ENCODE measurements at places on chromosomes 3 and 15.

DNA sequence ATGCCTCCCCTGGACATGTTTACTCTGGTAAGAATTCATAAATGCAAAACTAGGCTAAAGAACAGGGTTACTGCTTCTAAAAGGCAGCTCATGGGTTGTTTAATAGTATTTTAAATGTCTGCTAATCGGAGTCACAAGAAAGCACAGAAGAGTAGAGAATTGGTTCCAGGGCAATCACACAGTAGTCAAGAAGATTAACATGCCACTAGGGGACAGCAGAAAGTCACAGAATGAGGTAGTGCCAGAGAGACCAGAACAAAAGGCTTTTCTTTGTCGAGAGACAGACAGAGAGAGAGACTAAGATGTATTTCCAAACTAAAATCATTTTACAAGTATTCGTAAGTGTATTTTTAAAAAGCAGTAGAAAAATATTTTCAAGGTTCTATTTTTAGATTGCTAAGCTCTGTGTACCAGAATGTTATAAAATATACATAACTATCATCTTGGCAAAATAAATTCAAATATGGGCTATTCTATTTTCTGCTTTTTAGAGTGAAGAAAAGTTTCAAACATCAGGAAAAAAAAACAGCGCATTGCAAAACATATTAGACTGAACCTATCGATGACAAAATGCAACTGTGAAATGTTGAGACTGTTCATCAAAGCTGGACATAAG lies 78.3 kb upstream of the CDIN1 start:
- no peak for DNase-seq

DNA sequence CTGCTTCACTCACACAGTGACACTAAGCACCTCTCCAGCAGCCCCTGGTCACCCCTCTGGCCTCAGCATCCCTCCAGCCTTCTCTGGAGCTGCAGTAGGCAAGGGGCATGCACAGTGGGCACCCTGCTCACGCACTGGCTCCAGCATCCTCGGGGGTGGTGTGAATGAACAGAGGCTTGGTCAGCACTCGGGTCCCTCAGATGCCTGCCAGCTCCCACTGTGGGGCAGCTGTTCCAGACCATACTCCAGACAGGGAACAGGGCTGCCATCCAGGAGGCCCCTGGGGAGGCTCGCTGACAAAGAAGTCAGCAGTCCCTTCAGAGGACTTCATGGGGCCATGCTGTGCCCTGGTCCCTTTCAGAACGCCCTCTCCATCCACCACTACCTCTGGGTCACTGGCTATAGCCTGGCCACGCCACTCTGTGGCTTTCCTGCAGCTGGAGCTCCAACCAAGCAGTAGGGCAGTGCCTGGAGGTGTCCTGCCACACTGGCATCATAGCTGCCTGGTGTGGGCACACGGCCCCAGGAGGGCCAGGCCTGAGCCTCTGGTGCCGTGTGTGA lies 26.3 kb downstream of the ALS2CL start:
- DNase-seq = no peak

GRCh38 chr3:136465296-136465695 lies 215.2 kb downstream of the PCCB start:
- no peak for DNase-seq

DNA sequence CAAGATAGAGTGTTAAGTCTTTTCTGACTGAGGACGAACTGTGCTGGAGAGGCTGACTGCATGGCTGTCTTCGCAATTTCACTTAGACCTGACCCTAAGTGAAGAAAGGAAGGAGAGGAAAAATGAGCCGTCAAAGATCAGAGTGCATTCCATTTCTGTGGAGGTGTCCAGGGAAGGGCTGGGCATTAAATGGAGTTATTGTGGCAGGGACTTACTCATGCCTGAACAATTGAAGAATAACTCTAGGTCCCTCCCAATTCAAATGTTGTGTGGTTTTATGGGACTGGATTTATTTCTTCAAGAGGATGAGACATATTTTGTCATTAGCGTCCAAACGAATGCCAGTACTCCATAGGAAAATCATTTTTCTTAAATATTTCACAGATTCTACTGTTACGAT lies 187.3 kb upstream of the CFAP20DC start:
- no peak for DNase-seq

DNA sequence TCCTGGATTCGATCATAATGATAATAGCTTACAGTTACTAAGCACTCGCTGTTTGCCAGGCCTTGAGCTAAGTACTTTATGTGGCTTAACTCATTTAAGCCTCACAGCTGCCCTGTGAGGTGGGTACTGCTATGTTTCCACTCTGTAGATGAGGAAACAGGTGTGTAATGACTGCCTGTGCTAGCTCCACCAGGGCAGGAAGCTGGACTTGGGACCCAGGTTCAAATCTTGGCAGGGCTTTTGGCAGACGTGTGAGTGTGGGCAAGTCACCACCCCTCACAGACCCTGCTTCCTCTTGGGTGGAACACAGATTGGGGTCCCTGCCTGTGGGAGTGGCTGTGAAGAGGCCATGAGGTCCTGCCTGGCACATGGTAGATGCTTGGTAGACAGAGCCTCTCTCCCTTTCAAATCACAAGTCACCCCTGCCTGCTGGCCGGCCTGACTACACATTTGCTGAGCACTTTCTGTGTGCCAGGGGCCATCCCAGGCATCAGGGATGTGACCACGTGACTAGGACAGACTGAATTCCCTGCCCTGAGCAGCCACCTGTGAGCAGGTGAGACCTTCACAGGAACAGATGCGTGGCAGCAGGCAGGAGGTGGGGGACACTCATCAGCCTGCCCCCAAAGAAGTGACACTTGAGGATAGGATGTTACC lies 3.7 kb downstream of the EFCC1 start:
- DNase-seq = no peak

DNA sequence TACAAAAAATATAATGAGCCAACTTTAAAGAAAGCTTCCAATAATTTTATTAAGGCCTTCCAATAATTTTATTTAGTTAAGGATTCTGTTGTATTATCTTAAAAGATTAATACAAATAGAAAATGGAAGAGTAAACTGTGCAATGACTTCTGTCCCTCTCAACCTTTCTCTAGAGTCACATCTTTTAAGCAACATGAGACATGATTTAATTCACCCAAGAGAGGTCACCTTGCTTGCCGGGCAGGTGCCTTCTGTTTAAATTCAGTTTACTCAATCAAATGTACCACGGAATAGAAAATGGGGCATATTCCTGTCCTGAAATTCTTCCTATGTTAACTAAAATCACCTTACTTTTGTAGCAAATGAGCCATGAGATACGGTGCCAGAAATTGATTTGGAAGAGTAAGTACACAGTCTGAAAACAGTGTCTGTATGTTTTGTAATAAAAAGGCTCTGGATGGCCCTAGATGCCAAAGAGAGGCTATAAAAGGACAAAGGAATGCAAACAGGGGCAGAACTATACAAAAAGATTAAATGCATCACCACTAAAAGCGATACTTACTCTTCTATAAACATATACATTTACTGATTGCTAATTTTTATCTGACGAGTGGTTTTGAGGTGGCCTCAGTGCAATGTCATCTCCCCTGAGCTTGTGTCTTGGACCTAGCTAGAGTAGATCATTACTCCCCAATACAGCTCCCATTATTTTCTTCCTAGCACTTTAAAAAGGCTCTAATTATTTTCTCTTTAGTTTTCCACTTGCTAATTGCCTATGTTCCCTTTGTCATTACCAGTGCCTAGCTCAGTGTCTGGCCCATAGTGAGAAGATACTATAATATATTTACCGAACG lies 134.0 kb downstream of the FHIT start:
- DNase-seq = no peak

- DNase-seq = no peak
These were observed at the start of gene ARL14 for GRCh38 chr3:160676547-160677303. Gene ARL14 (plus strand): TSS chr3:160677160. CDS start chr3:160677347, 187 bp downstream.

DNA sequence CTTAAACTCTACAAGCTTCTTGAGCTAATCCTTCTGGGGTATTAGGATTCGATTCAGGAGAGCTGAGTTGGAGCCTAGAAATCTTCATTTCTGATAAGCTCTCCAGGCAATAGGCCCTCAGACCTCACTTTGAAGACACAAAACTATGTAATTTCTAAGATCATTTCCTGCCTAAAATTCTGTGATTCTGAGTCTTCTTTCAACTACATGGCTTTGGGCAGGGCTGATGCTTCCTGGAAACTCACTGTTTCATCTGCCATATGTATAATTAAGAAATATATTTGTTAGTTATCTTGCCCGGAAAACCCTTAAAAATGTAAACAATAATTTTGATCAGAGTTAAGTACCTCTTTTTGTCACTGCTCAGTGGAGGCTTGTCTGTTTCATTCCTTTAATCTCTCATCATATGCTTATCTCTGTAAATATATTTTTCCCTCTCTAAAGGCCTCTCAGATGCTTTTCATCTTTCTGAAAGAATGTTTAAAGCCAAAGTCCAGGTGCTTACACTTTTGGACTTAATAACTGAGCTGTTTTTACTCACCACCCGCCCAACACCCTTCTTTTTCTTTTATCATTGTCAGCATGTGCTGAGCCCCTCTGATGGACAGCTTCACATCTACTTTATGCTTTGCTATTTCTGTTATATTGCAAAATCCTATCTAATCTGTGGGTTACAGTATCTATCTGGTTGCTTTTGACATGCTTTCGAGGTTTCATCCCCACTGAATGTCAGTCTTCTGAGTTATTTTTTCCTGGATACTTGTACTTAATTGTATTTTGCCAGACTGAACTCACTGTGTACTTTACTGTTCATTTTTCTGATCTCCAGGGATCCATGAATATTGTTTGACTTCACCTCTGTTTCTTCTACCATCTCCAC lies 38.2 kb downstream of the FILIP1L start:
- DNase-seq = no peak

DNA sequence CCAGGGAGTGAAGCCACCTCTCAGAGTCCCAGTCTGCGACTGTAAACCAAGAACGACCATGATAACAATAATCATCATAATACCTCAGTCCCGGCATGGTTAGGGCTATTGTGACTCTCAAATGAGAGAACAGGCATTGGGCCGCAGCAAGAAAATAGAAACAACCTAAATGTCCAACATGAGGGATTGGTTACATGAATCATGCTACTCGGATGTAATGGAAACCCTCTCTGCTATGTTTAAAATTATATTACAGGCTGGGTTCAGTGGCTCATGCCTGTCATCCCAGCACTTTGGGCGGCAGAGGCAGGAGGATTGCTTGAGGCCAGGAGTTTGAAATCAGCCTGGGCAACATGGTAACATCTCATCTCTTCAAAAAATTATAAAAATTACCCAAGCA lies 2.8 kb downstream of the CPN2 start:
- no peak for DNase-seq

DNA sequence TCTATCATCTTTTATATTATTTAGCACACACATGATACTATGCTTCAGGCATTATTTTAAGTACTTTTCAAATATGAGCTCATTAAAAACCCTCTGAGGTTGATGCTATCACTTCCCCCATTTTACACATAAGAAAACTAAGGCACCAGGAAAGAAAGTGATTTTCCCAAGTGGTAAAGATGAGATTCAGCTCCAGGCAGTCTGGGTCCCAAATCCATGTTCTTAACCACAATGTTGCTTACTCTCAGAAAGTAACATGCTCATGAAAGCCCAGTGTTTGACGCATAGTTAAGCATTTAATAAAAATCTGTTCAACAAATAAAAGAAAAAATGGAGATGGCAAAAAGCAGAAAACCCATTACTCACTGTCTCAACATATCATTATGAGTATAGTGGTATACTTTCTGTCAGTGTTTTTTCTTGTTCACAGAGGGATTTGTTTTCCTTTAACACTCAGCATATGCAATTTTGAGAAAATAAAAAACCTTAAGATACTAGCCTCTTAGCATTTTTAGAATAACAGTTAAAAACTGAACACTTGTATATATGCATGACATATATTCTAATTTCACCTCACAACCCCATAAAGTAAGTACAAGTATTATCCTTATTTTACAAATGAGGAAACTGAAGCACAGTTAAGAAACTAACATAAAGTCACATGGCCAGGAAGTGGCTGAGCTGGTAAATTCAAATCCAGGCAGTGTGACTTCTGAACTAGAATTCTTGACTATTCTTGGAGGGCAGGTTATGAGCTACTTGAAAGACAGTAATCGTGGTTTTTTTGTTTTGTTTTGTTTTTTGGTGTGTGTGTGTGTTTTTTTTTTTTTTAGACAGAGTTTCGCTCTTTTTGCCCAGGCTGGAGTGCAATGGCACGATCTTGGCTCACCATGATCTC lies 10.4 kb downstream of the PEAK1 start:
- DNase-seq = no peak

DNA sequence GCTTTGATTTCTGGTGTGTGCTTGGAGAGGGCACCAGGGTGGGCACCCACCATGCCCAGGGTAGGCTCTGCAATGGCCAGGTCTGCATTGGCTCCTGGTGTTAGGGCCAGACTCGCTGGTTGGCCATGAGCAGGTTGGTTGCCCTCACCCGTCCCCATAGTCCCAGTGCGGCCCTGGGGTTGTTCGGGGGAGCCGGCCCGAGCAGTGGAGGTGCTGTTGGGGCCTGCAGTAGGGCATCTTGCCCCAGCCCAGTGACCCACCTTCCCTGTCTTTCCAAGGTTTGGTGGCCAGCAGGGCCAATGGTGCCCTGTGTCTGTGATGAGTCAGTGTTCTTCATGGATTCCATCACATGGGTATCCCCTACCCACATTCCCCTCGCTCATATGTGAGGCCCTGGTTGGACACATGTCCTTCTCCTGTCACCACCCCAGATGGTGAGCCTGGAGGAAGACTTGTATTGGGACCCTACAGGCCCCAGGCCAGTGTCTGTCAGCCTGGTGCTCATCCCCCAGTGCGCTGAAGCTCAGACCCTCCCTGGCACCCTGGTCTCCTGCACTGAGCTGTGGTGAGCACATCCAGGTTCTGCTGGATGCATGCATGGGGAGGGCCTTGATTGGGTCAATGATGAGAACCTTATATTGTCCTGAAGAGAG lies 190.1 kb downstream of the UBE3A start:
- no peak for DNase-seq

- no peak for DNase-seq
These were observed 100.7 kb upstream of the LMCD1 start for GRCh38 chr3:8400911-8401310.
